ENCODE measurements at places on chromosomes 13 and 19.

DNA sequence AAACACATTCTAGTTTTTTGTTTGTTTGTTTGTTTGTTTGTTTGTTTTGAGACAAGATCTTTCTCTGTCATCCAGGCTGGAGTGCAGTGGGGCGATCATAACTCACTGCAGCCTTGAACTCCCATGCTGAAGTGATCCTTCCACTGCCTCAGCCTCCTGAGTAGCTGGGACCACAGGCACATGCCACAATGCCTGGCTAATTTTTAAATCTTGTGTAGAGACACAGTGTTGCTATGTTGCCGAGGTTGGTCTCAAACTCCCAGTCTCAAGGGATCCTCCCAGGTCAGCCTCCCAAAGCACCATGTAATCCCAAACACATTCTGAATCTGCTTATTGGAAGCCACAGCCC is 15.8 kb downstream of the PLA2G4C start:
- no peak for DNase-seq

- no peak for DNase-seq
Observed at GRCh38 chr19:56150358-56150757, 9.3 kb downstream of the ZNF444 start.

DNA sequence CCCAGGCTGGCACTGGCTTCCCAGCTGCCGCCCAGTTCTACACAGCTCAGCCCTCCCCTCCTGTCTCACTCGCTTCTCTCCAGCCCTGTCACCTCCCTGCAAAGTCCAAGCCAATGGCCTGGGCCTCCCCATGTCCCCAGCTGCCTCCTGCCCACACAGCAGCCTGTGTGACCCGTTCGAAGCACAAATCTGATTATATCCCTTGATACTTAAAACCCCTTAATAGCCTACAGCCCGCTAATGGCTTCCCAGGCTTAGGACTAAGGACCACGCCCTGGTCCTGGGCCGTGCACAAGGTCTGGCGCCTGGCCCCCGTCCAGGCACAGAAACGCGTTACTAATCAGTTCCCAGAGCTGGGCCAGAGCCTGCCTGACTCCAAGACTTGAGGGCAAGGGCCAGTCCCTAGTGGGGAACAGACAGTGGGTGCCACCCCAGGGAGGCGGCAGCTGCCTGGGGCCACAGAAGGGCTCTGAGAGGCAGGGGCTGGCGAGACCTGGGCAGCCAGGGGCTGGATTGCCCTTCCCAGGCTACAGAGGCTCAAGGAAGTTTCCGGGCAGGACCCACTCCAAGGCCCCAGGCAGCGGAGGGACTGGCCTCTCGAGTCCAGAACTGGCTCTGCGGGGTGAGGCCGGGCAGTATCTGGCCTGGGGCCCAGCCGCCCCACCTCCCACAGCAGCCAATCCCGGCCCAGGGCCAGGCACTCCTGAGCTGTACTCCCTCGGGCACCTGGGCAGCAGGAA is 10.4 kb downstream of the XAB2 start:
- DNase-seq = no peak

- no peak for DNase-seq
Observed at GRCh38 chr19:30446850-30447552, 74.8 kb downstream of the ZNF536 start.

GRCh38 chr13:31943591-31943990 is 88.0 kb upstream of the FRY start:
- no peak for DNase-seq

- DNase-seq = no peak
Observed at GRCh38 chr19:17610384-17610783, 54.9 kb downstream of the COLGALT1 start.

- no peak for DNase-seq
Observed at GRCh38 chr13:21846605-21847004, 175.7 kb downstream of the FGF9 start.

DNA sequence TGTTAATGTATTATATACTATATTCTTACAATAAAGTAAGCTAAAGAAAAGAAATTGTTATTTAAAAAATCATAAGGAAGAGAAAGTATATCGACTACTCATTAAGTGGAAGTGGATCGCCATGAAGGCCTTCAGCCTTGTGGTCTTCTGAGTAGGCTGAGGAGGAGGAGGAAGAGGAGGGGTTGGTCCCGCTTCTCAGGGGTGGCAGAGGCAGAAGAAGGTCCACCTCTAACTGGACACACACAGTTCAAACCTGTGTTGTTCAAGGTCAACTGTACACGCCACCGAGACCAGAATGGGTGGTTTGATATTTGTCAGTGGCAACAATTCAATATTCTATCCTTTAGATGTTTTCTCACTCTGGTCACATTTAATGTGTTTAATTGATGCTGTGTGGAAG is 67.2 kb downstream of the ALOX5AP start:
- DNase-seq = no peak

DNA sequence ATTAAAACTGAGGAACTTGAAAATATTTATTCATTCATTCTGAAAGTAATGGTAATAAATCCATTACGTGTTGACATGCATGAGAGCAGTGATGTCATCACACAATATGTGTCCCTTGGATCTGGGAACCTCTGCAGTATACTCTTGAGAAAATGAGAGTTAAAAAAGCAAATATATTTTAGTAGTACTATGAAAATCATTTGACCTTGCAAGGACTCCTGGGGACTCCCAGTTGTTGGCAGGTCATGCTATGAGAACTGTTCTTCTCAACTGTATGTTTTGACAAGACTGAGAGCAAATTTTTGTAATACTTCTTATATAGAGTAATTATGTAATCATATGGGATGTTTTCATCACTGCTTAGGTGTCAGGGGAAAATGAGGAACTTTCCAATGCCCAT is 249.4 kb downstream of the PCCA start:
- no peak for DNase-seq

- DNase-seq = no peak
Observed at GRCh38 chr13:44124352-44124751, 244.6 kb downstream of the LACC1 start.

- DNase-seq = no peak
Observed at GRCh38 chr19:46789371-46789770, 977 bp upstream of the SLC1A5 start.

DNA sequence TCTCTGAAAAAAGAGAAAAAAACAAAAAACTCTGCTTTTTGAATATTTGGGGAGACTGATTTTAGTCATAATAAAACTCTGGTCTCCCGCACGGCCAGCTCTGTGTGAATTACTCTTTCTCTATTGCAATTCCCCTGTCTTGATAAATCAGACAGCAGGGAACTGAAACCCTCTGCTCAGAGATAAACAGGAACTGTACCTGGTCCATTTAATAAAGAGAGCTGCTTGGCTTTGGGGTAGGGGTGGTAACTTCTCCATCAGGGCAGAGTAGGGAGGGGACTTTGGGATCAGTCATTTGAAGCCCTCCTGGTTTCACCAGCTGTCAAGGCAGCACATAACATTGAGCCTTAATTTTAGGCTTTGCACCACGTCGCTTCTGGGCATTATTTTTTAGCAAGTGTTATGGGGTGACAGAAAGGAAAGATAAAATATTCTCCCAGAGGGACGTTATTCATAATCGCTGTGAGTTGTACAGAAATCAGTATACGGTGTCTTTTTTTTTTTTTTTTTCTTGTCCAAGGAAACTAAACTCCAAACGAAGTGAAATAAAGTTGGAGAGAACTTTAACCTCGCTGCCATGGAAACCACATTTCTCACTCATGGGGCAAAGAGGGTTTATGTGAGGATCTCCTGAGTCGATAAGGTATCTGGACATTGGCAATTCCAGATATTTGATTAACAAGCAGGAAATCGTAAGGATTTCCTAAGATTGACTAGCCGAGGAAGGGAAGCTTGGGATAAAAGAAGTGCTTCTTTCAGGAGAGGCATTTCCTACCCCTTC is 99.0 kb upstream of the MRI1 start:
- no peak for DNase-seq

DNA sequence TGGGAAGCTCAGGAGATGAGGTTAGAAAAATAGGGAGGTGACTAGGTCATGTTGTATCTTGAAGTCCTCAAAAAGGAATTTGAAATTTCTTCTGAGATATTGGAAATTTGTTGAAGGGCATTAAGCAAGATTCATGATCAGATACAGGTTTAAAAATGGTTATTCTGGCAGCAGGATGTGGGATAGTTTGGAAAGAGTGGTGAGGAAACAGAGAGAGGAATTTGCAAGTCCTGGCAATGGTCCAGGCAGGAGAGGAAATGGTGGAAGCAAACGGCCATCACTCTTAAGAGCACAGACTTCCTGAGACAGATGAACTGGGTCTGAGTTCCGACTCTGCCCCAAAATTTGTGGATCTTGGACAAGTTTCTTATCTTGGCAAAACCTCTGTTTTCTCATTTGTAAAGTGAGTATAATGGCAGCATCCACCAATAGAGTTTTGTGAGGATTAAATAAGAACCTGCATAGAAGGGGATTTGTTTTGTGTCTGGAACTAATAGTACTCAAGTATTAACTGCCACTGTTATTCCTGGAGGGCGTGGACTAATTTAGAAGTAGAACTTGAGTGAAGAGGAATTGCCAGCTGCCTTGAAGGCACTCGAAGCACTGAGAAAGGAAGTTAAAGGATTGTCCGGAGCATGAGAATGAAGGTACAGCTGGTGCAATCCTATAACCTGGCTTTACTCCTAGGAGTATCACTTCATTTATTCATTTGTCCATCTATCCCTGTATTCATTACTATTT is 99.6 kb downstream of the CCNA1 start:
- no peak for DNase-seq

- DNase-seq = no peak
Observed at GRCh38 chr19:17001603-17002183, 24.9 kb downstream of the CPAMD8 start.

Data from NCI-H2107 (cell line).